Small intestine (tissue), 16 donors: ENCODE measurements at places on chromosomes 4 and X.

- no peak for DNase-seq
Measured at GRCh38 chr4:124210746-124211145, 501.8 kb downstream of the ANKRD50 start.

DNA sequence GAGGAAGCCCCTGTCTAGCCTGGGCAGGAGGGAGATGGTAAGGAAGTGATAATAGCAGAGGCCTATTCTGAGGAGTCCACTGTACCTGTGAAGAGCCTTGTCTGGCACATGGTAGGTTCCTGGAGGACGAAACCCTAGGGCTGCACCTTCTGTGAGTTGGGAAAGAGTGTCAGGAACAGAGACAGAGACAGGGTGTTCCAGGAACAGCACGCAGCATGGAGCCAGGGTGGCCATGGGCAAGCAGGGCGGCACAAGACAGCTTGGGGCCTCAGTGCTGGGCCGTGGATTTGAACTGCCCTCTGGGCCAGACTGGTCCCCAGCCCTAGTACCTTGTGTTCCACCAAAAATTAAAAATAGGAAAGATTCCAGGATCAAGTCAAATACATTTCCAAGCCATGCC is 272.5 kb downstream of the EVC2 start:
- no peak for DNase-seq

GRCh38 chr4:189771696-189772361 is 168.8 kb upstream of the FRG1 start:
- DNase-seq, result no peak

- DNase-seq, result no peak
Measured at GRCh38 chr4:13537832-13538177, 6.5 kb downstream of the NKX3-2 start.

GRCh38 chr4:6473264-6474052 is 1.0 kb upstream of the PPP2R2C start:
- no peak for DNase-seq

DNA sequence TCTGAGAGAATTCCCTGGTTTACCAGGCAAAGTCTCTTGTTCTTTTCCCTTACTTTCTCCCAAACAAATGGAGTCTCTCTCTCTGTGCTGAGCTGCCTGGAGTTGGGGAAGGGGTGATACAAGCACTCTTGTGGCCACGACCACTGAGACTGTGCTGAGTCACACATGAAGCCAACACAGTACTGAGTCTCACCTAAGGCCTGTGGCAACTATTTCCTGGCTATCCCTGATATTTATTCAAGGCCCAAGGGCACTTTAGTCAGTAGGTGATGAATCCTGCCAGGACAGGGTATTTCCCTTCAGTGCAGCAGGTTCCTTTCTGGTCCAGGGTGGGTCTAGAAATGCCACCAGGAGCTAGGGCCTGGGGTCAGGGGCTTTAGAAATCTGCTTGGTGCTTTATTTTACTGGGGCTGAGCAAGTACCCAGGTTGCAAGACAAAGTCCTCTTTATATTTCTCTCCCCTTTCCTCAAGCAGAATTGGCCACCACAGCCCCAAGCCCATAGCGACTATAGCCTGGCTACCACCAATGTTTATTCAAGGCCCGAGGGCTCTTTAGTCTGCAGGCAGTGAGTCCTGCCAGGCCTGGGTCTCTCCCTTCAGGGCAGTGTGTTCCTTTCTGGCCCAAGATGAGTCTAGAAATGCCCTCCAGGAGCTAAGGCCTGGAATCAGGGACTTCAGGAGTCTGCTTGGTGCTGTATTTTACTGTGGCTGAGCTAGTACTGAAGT is 10.5 kb downstream of the ARL13A start:
- no peak for DNase-seq

GRCh38 chr4:39263895-39264294 is 81.6 kb downstream of the WDR19 start:
- DNase-seq, result peak; percentile 12

GRCh38 chr4:159248384-159249178 is 145.7 kb downstream of the RAPGEF2 start:
- no peak for DNase-seq

DNA sequence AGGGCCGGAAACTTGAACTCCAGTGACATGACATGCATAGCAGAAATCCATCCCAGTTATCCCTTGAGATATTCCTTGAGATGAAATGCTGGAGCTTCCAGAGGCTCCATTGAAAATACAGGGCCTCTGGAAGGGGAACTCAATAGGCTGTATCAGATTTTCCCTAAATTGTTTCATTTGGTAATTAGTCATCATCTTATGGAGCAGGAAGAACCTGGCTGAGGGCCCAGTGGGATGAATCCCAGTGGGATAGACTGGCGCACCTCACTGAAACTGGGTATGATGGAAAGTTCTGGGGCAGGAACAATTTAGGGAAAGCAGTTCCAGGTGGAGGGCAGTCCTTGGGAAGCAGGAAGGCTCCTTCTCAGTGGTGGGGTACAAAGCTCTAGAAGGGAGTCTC is 307.8 kb upstream of the DIPK2B start:
- DNase-seq, result no peak

DNA sequence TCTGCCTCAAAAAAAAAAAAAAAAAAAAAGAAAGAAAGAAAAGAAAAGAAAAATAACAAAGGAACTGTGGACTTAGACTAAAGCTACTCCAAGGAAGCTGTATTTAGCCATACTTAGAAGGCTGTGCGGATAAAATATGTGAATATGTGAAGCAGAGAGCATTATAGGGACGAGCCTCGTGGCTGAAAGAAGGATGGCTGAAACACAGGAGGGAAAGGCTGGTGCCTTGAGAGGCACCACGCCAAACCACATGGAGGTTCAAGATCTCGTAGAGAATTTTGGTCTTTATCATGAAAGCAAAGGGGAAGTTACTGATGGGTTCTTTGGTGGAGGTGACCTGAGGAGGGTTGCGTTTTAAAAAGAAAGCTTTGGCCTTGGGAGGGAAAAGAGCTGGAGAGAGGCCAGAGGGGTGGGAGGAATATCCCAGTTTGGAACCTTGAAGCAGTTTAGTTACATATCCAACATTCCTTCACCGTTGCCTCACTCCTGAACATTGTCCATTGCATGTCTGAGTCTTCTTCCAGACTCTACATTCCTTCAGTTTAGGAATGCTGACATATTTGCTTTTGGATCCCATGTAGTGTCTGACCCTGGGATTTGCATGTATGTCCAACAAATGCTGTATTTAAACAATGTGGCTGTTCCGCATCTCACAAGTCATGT is 82.5 kb downstream of the CPE start:
- peak; percentile 10 for DNase-seq

DNA sequence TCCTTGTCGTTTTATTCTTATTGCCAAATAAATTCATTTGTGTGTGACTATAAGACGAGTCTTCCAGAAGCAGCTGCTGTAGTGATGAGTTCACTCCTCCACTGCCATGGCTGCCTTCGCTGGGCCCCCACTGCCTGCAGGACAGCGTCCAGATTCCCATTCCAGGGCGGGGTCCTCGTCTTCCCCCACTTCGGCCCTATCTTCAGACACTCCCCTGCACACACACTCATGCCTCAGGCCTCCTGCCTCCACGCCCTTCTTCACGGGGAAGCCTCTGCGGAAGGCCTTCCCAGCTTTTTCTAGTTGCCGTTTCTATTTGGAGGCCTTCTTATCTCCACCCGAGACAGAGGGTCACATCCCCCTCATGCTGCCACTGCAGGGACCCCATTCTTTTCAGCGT is 80.4 kb downstream of the SHROOM2 start:
- DNase-seq, result no peak

GRCh38 chr4:96097040-96097607 is 257.2 kb downstream of the PDHA2 start:
- no peak for DNase-seq

GRCh38 chrX:44871931-44872820 is 812 bp upstream of the KDM6A start:
- DNase-seq, result peak; percentile 49

- no peak for DNase-seq
Measured at GRCh38 chr4:108480881-108481280, 139.5 kb upstream of the RPL34 start.

GRCh38 chrX:123854329-123854728 is 5.5 kb upstream of the XIAP start:
- no peak for DNase-seq

DNA sequence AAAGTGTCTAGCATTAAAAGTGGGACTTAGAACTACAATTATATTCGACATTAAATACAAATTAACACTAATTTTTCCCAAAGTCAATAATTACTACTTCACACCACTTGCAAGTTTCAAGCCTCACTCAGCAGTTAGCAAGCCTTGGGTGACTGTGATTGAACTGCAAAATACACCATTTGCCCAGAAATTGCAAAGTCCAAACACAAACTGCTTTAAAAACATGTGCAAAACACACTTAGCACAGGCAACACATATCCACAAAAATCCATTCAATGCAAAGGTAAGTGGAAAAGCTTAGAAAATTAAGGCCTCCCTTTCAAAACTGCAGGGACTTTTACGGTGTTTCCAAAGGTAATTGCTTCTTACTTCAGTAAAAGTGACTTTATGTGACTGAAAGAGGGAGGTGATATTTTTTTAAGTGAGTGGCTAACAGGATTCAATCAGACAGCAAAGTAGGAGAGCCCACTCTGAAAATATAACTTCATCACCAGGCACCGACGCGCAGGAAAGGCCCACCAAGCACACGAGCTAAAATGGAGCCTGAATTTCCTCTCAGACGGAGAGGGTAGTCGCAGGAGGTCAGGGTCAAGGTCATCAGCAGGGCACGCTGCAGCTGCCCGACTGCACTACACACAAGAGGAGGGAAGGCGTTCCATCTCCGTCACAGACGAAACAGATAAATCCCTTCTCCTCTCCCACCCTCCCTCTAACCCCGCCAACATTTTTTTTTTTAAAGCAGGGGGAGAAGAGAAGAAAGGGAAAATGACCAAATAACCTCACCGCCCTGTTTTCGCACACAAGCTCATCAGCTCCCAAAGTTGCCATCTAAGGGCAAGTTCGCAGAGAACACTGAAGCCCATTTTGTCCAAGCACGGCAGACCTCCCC is 3.1 kb downstream of the ZNF827 start:
- peak; percentile 44 for DNase-seq

- peak; percentile 14 for DNase-seq
Measured at GRCh38 chr4:183747931-183748670, 89.0 kb downstream of the TRAPPC11 start.
